ENCODE measurements at places on chromosomes 13 and 19. TPM values are rescaled to one million over a fixed set of nuclear protein-coding genes. Genes with fewer than 3 reads are reported as not detected.

- no peak for DNase-seq
Observed at GRCh38 chr13:100208626-100209025, 119.7 kb downstream of the PCCA start.

Gene FUT3
- not detected for total RNA-seq

DNA sequence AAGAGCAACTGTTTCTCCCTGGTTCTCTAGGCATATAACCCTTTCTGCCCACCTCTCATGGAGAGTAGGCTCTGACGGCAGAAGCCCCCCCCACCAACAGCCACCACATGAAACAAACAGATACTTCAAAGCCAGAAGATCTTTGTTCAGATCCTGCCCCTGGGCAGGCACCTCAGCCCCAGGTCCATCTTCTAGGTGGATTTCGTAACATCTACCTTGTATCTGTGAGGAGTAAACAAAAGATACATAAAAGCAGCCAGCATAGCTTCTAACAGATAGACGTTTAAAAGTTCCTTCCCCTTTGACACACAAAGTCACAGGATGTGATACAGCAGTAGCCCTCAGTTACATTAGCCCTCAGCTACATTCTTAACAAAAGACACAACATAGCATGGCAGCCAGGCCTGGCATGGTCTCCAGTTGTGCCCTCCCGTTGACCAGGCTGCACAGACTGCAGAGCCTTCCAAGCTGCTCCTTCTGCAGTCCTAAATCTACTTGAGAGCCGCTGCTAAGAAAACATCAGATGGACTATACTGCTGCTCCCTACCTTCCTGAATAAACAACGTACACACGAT is 35.4 kb downstream of the BRD4 start:
- DNase-seq = no peak

Gene SWSAP1
- total RNA-seq = 4.1 TPM

DNA sequence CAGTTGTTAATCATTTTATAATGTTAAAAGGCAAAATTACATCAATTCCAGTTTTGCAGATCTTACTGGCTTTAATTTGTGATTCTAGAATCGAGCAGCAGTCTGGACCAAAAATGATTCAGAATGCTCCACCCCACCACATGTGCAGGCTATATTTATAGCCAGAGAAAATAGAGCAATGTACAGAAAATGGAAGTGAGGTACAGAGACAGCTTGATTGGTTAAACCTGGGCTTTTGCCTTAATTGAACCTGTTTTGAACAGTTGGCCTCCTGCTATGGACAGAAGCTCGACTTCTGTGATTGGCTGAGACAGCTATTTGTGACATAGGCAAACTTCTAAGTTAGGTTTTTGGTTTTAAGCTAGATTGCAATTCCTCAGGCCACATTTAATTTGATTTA is 607.4 kb upstream of the MIR17HG start:
- no peak for DNase-seq

DNA sequence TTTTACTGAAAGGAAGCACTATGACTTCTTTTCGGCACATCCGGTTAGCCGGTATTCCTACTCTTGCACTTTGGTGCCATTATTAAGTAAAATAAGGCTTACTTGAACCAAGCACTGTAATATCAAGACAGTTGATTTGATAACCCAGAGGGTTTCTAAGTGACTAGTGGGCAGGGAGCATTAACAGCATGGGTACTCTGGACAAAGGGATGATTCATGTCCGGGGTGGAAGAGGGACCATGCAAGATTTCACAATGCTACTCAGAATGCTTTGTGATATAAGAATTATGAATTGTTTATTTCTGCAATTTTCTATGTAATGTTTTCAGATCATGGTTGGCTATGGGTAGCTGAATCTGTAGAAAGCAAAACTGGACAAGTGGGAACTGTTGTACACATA is 282.1 kb downstream of the TDRD3 start:
- no peak for DNase-seq

GRCh38 chr13:100835695-100836094 is 161.1 kb upstream of the TMTC4 start:
- DNase-seq = no peak

GRCh38 chr13:23965346-23965745 is 68.0 kb upstream of the C1QTNF9B start:
- no peak for DNase-seq

DNA sequence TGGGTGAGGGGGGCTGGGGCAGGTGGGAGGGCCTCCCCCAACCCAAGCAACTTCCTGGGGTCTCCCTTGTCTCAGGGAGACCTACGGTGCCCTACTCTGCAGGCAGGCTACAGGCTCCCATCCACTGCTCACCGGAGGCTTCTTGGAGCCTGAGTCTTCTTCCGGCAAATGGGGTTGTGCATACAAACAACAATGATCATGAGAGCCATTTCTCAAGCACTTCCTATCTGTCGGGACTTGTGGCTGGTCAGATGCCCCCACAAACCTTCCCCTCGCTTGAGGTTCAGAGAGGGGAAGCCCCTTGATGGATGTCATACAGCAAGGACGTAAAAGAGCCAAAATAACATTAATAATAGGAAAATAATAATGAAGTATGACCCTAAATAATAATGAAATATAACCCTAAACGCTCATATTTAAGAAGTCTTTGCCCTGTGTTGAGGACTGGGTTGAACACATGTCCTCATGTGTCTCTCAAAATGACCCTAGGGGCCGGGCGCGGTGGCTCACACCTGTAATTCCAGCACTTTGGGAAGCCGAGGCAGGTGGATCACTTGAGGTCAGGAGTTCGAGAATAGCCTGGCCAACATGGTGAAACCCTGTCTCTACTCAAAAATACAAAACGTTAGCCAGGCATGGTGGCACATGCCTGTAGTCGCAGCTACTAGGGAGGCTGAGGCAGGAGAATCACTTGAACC is 727 bp downstream of the CD37 start:
- no peak for DNase-seq

DNA sequence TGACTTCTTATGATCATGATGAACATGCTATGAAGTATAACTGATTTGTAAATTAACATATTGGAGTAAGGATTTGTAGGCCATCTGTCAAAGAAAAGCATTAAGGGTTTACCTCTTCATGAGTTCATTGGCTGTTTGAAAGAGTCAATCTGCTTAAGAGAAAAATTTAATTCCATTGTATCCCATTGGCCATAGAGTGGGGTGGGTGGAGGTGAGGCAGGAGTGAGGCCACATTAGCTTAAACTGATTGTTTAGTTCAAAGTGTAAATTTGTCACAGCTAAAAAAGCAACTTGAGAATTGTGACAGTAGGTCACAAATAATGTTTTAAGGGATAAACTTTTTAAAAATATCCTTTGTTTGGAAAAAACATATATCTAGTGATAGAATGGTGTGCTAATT is 11.4 kb downstream of the GPR180 start:
- DNase-seq = no peak

Gene OR10H1
- total RNA-seq = not detected

GRCh38 chr19:11375143-11375948 is 880 bp downstream of the SWSAP1 start:
- no peak for DNase-seq

DNA sequence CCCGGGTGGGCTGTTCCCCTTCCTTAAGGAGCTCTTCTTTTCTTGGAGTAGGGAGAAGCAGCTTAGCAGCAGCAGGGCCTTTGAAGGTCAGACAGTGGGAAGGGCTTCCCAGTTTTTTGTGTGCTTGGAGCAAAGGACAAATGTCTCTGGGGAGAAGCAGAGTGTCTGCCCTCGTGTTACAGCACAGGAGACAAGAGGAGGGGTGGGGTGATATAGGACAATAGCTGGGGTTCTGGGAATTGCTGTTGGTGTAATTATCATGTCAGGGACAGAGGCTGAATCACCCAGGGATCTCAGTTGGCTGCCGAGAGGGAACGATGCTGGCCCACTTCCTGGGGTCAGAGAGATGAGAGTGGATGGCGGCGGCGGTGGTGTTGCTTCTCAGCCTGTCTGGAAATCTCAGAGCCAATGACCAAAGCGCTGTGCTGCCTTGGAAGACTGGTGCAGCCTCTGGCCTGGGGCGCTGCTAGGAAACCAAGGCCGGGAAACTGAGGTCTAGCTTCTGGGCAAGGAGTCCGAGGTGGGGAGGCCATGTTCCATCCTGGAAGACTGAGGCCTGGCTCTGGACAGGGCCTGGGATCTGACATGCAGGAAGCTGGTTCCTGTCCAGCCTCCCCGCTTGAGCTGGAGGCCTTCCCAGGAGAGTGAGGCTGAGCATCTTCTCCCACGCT is 1.2 kb downstream of the INAFM1 start:
- no peak for DNase-seq

DNA sequence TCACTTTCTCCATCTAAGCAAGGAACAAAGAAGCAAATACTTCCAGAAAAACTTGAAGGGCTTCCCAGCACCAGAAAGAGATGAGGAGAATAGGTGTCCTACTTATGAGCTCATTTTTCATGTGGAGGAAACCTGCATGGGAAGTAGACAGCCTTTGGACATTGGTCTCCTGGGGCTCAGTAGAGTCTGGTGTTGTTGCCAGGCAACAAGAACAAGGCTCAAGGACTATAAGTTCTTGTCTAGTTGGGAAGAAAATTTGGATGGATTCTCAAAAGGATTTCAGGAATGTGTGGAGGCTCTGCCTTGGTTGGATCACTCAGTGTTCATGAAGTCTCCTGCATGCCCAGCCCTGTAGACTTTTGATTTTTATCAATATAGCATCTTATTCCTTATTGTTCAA is 84.5 kb downstream of the MBNL2 start:
- DNase-seq = no peak

DNA sequence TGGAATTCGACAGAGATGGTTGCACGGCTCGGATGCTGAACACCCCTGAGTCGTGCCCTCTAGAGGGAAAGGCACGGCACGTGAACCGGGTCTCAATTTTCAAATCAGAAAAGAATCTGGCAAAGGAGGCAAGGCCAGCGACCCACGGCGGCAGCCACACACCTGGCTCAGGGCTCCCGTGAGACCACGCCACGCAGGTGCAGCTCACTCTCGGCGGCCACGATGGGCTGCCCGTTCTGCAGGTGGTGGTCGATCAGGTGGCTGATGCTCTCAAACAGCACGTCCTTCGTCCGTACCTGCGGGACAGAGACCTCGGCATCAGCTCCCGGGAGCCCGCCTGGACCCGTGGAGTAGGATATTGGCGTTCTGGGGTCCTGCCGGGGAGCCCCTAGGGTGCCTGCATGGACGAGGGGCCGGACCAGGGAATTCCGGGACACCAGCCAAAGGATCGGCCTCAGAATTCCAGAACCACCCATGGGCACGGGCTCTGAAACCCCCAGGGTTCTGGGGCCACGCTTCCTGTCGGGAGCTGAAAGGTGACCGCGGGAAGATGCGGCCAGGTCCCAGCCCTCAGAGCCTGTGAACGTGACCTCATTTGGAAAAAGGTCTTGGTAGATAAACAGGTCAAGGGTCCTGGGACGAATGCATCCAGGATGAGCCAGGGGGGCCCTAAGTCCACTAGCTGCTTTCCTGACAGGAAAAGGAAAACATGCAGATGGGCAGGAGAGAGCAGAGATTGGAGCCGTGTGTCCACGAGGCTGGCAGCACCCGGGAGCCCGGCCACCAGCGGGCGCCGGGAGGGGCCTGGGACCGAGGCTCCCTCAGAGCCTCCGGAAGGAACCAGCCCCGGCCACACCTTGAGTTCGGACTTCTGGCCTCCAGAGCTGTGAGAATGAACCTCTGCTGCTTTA is 10.1 kb upstream of the C2CD4C start:
- DNase-seq = no peak

- no peak for DNase-seq
Observed at GRCh38 chr13:113802090-113802531, 43.1 kb downstream of the TMEM255B start.

Data from glomerular endothelial cell (primary cell).